Mucosa of gallbladder (tissue), 1 donor: ENCODE measurements at places on chromosomes 2 and 18. TPM values are rescaled to one million over a fixed set of nuclear protein-coding genes. Genes with fewer than 3 reads are reported as not detected.

DNA sequence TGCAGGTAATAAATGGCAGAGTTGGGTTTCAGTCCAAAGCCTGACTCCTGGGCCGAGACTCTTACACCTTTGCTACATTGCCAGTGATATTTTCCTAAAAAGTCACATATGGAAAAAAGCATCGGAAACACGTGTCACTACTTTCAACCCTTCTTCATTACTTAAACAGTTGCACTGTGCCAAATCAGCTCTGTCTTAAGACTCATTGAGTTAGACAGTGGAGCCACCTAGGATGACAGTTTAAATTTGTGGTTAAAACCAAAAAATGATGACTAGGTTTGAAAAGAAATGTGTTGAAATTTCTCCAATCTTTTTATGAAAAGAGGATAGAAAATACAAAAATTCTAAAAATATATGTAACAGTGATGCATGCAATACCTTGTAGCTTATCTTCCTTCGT is 97.5 kb downstream of the TMEM247 start:
- DNase-seq = no peak

DNA sequence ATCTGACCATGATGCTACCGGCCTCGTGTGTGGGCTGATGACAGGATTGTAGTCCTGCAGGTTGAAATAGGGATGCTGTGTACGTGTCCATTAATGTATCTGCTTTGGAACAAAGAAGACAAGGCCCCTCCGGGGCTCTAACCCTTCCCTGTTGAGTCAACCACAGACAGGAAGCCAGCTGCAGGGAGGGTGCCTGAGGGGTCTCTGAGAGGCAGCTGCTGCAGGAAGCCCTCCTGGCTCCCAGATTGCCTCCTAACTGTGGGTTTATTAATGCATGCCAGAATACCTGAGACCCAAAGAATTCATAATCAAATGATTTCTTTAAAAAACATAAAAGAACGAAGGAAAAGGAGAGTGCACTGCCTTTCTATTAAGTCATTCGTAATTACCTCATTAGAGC is 140.4 kb downstream of the CELF4 start:
- no peak for DNase-seq

GRCh38 chr2:9975805-9976447 is 24.4 kb downstream of the GRHL1 start:
- peak; percentile 55 for DNase-seq

GRCh38 chr2:20507166-20507692 is 60.4 kb downstream of the RHOB start:
- no peak for DNase-seq

DNA sequence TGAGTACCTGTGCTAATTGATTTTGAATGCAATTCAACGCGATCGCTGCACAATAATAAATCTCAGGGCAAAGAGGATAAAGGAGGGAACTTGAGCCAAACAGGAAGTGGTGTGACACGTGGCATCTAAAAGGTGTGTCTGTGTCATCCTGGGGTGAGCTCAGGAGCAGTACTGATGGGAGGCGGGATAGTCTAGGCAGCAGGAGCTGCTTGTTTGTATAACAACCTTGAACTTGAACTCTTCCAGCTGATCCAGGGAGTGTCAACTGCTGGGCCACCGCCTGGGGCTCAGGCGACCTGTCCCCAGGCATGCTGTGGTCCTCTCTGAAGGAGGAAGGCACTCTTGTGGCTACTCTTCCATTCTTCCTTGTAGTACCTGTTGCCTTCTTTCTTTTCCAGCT is 61.2 kb downstream of the BOD1L2 start:
- peak; percentile 89 for DNase-seq

- no peak for DNase-seq
These were observed 35.4 kb downstream of the STAT4 start for GRCh38 chr2:191115391-191115790.

- no peak for DNase-seq
These were observed 55.1 kb upstream of the ACVR2A start for GRCh38 chr2:147789720-147790119.

DNA sequence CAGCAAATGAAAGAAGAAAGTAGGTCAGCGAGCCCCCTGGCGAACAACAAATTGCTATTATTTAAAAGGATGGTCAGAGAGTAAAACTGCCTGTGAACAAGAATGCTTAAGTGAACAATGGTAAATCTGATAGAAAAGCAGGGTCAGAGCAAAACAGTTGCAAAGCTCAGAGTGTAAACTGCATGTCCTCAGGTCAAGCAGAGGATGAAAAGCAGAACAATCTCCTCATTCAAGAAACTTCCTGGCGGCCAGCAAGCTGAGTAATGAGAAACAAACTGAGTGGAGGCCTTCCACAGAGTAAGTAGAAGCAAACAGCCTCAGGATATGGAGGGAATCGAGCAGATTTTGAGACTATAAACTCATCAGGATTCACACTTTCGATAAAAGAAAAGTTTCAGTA is 117.9 kb downstream of the PPP1R1C start:
- DNase-seq = peak; percentile 11

DNA sequence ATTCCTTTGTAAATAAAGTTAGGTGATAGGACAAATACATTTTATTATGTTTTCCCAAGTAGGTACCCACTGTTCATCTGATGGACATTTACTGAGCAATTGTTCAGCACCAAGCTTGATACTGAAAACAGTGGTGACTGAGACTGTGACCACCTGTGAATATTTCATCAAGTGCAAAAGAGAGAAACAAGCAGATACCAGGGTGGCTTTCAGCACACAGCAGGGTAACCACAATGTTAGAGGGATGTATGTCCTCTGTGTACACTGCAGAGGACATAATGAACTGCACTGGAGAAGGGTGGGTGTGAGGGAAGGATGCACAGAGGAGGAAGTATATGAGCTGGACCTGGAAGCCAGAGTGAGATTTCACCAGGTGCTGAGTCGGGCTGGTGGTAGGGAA is 411.8 kb downstream of the RAD51AP2 start:
- DNase-seq = no peak

GRCh38 chr18:75016025-75016717 is 192.8 kb downstream of the PTGR3 start:
- DNase-seq = no peak

- no peak for DNase-seq
These were observed 28.1 kb downstream of the CAVIN2 start for GRCh38 chr2:191818725-191819350.

- DNase-seq = no peak
These were observed 48.7 kb downstream of the SERTAD2 start for GRCh38 chr2:64605026-64605471.

ALPP gene
- not detected for total RNA-seq

CYTIP gene
- 10.7 TPM for total RNA-seq

CABLES1 gene
- total RNA-seq = 14.6 TPM

SS18 gene
- total RNA-seq = 64.9 TPM
